GM20000 (cell line): ENCODE measurements at places on chromosomes 12 and 14.

DNA sequence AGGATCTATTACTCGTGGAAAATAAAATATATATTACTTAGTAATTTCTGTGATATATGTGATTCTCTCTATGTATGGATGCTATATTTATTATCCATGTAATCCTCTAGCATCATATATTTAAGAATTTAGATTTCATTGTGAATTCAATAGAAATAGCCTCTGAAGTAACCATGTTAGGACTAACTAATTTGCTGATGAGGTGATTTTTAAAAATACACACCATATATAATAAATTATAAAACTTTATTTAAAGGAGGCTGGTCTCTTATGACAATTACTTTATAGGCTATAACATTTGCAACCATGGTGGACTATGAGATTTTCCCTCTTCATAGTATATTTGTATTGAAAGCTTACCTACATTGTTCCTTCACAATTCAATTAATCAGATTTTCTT lies 424.9 kb upstream of the MGAT4C start:
- no peak for DNase-seq

DNA sequence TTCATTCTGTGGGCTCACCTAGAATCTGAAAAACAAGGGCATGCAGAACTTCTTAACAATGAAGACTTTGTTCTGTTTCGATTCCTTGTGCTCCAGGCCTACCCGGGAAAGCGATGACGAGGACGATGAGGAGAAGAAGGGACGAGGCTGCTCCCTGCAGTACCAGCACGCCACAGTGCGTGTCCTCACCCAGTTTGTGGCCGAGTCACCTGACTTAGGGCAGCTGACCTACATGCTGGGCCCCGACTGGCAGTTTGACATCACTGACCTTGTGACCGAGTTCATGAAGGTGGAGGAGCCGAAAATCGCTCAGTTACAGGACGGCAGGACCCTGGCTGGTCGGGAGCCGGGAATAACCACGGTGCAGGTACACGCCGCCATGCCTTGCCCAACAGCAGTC lies 585.4 kb downstream of the AACS start:
- DNase-seq: no peak

GRCh38 chr12:64566122-64566521 lies 44.2 kb upstream of the RASSF3 start:
- DNase-seq: no peak

- no peak for DNase-seq
Measured at GRCh38 chr12:108523365-108523764, 8.3 kb downstream of the FICD start.

DNA sequence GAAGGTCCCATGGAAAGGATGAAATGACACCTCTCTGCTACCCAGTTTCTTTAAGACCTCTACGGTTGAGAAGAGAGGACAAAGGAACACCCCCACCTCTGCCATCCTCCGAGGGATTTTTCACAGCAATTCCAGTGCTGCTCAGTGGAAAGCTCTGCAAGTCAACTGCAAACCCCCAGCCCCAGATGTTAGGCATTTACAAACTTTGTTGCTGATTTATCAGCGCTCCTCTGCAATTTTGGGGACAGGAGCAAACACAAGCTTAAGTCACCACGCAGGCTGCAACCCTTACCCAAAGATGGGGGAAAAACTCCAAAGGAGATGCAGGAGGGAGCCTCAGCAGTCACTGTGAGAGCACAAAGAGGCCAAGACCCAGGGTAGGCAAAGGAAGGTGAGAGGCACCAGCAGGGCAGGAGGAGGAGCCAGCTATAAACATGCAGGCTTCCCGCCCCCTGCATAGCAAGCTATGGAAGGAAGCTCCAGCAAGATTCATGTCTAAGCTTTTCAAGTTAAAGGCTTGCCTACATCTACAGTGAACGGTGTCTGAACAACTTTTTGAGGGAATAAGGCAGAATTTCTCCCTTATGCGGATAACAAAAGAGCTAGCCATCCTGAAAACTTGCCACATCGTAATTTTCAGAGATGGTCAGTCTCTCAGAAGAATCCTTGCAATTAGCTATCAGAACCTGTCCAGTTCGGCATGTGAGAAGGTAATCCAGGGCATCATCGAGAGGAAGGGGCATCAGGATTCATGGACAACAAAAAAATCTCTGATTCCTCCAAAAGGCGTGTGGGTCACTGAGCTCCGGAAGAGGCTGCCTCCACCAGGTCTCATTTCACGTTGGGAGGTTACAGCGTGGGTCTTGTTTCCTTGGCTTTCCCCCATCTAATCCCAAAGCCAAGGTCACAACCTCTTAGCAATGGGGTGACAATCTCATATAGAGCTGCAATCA lies 3.9 kb downstream of the CTDSP2 start:
- no peak for DNase-seq

DNA sequence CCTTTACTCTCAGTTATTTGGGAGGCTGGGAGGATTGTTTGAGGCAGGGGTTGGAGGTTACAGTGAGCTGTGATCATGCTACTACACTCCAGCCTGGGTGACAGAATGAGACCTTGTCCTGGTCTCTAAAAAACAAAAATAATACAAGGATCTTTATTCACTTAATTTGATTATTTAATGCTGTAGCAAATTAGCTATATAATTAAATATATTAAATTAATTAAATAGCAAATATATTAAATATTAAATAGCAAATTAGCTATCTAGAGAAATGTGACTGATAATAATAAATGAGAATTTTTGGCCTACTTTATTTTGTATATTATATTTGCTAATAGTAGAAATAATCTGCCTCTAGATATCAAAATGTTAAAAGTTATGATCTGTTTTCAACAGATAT lies 298.8 kb upstream of the NAV3 start:
- DNase-seq: no peak

GRCh38 chr14:64235652-64236640 lies 58.2 kb downstream of the ESR2 start:
- peak; percentile 73 for DNase-seq

- DNase-seq: no peak
Measured at GRCh38 chr14:95413289-95414215, 93.8 kb upstream of the CLMN start.

GRCh38 chr14:81509838-81510452 lies 23.7 kb downstream of the SEL1L start:
- DNase-seq: no peak

- DNase-seq: no peak
Measured at GRCh38 chr14:41608681-41609390, 2.2 kb downstream of the LRFN5 start.

GRCh38 chr14:68519671-68520187 lies 273.1 kb downstream of the ZFP36L1 start:
- DNase-seq: peak; percentile 55

GRCh38 chr14:75537071-75537470 lies 14.8 kb downstream of the BATF start:
- no peak for DNase-seq

DNA sequence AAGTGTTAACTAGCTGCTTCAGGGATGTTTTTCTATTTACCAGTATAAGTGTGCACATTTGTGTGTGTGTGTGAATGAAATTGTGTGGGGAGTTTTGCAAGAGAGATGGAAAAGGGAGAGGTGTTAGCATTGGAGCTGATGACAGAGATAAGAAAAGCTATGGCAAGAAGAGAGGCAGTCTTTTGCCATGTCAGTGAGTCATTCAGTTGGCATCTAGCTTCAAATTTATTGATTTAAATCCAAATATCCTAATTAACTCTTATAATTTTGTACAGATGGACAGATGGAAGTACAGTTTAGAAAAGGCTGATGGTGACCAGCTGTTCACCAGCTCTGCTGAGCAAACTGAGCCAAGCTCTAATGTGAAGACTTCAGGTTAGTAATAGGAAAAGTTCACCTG lies 3.3 kb upstream of the BHLHE41 start:
- no peak for DNase-seq

GRCh38 chr12:13094367-13094766 lies 9.1 kb downstream of the GSG1 start:
- peak; percentile 42 for DNase-seq

DNA sequence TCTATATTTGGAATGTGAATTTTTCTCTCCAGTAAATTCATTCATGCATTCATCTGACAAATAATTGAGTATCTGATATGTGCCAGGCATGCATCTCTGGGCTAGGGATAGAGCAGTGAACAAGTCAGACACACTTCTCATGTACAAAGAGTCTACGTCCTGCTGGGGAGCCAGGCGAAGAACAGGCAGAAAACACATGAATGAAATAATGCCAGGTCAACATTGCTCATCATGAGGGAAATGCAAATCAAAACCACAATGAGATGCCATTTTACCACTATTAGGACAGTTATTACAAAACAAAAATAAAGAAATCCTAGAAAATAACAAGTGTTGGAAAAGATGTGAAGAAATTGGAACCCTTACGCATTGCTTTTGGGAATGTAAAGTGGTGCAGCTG lies 90.3 kb downstream of the PAX9 start:
- DNase-seq: no peak

DNA sequence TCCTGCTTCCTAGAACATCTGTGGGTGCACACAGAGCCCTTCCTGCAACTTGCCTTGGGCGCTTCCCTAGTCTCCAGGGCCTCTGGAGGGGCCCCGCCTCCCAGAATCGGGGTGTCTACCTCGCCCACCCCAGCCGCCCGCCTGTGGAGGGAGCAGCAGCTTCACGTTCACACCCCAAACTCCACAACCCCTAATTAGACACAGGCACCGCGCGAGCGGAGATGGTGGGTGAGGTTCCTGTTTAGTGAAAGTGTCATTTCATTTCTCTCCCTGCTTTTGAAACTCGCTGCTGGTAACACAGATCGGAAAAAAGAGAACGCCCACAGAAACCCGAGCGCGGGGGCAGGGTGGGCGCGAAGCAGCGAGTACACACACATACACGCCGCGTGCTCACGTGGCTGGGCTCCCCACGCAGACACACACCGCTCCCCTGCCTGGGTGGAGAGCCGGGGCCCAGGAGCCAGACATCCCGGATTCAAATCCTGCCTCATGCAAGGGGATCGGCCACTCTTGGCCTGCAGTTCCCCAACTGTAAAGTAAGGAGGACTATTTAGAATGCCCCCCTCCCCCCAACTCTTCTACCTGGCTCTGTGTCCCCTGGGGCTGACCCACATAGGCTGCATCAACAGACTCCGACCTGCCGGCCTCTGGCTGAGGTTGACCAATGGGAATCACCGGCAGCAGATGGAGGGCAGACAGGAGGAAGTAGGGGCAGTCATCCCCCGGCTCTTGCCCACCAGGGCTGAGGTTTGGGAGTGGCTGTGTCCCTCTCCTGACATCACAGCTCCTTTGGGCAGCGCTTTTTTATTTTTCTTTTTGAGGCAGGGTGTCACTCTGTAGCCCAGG lies 79.2 kb upstream of the NCOR2 start:
- no peak for DNase-seq

GRCh38 chr12:121626853-121627640 lies 717 bp downstream of the ORAI1 start:
- peak; percentile 83 for DNase-seq

DNA sequence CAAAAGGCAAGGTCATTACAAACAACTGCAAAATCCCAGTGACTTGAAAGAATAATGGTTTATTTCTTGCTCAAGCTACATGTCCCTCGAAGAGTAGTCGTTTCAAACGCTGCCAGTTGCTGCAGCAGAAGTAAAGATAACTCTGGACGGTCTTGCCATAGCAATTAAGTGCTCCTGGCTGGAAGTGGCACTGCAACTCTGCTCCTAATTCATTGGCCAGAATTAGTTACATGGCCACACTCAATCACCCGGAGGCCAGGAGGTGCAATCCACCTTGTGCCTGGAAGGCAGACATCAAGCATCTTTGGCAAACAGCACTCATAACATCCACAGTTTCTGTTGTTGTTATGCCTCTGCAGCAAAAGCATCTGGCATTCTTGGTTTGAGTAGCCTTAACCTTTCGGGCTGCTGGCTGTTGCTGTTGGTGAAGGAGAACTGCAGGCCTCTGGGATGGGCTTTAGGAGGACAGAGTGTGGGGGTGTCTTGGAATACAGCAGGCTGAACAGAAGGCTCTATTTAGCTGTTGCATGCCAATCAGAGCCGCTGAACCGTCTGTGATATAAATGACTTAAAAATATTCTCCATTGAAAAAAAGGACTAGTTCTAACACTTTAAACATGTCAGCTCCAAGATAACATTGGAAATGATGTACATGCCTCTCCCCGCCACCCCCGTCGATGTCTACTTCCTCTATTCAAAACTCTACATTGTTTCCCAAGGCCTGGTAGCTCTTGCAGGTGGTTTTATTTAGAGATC lies 123.5 kb upstream of the DYRK2 start:
- no peak for DNase-seq

- no peak for DNase-seq
Measured at GRCh38 chr12:1102115-1102514, 111.1 kb downstream of the ERC1 start.

GRCh38 chr12:116087962-116088361 lies 189.5 kb downstream of the MED13L start:
- peak; percentile 9 for DNase-seq

DNA sequence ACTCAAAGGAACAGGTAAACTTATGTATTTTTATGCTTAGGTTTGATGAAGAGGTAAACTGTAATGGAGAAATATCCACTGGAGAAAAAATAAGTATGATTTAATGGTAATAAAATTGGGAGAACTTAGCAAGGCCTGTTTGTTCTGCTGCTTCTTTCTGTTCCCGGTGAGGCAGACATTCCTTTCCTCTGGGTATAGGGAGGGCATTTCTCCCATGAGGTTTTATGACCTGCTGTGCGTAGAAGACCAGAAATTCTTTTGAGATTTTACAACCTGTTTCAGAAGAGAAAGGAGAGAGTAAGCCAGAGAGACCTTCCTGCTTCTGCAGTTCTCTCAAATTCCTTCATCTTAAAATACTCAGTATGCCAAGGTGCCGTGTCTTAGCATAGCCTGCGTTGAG lies 139.4 kb upstream of the RMST start:
- no peak for DNase-seq

- DNase-seq: no peak
Measured at GRCh38 chr14:104239185-104239775, 100.9 kb downstream of the KIF26A start.

DNA sequence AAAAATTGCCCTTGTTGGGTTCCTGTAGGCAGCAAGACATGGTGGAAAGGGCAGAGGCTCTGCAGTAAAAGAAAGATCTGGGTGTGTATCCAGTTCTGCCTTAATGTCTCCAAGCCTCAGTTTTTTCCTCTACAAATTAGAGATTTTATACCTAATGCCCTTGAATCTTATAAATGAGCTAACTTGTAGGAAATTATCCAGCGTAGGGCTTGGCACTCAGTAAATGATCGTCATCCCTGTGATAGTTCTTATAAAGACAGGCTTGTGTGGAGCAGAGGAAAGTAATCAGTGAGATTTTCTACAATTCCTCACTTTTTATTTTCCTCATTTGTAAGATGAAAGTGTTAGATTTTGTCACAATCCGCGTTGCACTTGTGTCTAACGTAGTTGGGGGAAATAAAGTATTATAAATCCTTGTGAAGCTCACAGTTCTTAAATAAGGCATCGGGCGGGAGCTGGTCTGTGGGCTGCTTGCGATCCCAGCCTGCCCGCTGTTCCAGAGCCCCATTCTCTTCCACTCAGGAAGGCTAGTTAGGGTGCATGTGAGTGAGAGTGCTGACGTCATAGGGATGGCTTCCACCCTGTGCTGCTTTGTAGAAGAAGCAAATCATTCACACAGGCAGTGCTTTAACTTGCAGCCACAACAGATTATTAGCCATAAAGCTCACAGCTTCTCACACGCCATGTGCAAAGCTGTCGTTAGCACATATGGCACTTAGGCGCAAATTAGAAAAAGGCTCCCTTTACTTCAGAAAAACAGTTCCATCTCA lies 87.6 kb downstream of the EML1 start:
- DNase-seq: no peak
